ENCODE measurements at places on chromosomes 7 and 10. TPM values are rescaled to one million over a fixed set of nuclear protein-coding genes. Genes with fewer than 3 reads are reported as not detected.

DNA sequence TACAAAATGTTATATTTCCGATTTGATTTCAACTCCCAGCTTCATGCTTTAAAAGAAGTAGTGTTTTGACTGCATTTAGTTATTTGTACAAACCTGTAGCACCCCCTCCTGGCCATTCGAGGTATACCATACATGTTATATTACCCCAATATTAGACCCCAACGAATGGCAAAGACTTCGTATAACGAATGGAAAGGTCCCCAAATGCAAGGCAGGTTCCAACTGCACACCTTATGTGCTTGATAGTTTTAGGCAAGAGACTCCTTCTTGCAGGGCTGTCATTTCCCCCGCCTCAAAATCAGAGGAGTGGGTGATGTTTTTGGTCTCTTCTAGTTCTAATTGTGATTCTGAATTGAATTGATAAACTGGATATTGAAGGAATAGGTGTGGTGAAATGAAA is 101.1 kb upstream of the TARP start:
- no peaks in the 10 kb centered on the region for H3K27me3 ChIP-seq
- H3K4me3 ChIP-seq, result no peak overlapping the region
- no peak overlapping the region for H3K27ac ChIP-seq
- peak; percentile 64 for DNase-seq
- H3K36me3 ChIP-seq, result peaks cover 16% of the 10 kb centered on the region

GRCh38 chr7:21891291-21891690 is 54.4 kb downstream of the CDCA7L start:
- no peak overlapping the region for H3K4me3 ChIP-seq
- DNase-seq, result no peak
- no peak overlapping the region for H3K27ac ChIP-seq

Gene EPHB6
- total RNA-seq, result 28.6 TPM

DNA sequence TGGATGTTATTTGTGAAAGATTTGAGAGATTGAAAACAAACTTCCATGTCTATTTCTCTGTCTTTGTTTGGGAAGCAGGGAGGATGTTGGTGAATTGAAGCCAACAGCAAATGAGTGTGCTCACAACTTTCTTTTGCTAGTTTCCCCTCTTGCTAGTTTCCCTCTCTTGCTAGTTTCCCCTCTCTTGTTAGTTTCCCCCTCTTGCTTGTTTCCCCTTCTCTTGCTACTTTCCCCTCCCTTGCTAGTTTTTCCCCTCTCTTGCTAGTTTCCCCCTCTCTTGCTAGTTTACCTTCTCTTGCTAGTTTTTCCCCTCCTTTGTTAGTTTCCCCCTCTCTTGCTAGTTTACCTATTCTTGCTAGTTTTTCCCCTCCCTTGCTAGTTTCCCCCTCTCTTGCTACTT is 613.3 kb downstream of the LRMDA start:
- H3K4me3 ChIP-seq, result no peak overlapping the region
- no peak overlapping the region for H3K27ac ChIP-seq
- no peak for DNase-seq
- no peaks in the 10 kb centered on the region for H3K4me1 ChIP-seq

Gene FOXP2
- not detected for total RNA-seq

DNA sequence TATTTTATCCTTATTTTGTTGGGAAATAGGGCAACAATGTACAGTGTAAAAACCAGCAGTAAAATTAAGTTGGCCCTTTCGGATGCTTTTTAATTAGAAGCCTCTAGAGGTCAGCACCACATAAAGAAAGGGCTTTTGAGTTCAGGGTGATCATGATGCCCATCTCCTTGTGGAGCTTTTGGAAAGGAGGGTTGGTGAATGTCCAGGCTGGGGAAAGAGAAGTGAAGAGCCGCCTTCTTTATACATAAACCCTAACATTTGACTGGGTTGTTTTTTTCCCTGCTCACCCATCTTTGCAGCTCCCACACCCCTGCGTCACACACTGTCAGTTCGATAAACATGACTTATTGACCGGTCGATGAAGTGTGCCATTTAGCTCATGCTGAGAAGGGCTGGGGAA is 29.8 kb downstream of the MTURN start:
- H3K4me1 ChIP-seq, result peaks cover 48% of the 10 kb centered on the region
- no peaks in the 10 kb centered on the region for H3K36me3 ChIP-seq

GRCh38 chr7:88184848-88185304 is 35.0 kb downstream of the SRI start:
- H3K4me1 ChIP-seq, result no peaks in the 10 kb centered on the region
- H3K4me3 ChIP-seq, result no peak overlapping the region
- H3K27me3 ChIP-seq, result no peaks in the 10 kb centered on the region
- DNase-seq, result no peak
- H3K27ac ChIP-seq, result no peak overlapping the region

Gene FKBP6
- total RNA-seq, result not detected

- no peak for DNase-seq
- no peaks in the 10 kb centered on the region for H3K27me3 ChIP-seq
- no peaks in the 10 kb centered on the region for H3K4me1 ChIP-seq
- H3K4me3 ChIP-seq, result no peak overlapping the region
- H3K27ac ChIP-seq, result no peak overlapping the region
Observed at GRCh38 chr10:52701647-52702046, 70.9 kb downstream of the MBL2 start.

DNA sequence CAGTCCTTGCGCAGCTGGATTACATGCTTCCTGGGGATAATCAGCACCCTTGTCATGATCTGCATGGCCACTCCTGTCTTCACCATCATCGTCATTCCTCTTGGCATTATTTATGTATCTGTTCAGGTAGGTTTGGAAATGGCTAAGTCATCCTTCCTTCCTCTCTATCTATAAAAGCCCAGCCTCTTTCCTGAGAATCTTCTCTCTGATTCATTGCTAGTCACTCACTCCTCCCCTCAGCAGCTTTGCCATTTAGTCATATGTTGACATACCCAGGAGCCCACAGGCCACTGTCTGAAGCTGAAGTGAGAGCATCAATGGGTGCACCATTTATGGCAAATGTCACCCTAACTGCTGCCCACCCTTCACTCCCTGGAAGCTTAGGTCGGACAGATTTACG is 52.0 kb downstream of the ABCC2 start:
- no peak overlapping the region for H3K4me3 ChIP-seq
- peaks cover 2% of the 10 kb centered on the region for H3K27me3 ChIP-seq
- H3K27ac ChIP-seq, result no peak overlapping the region
- no peak for DNase-seq
- no peaks in the 10 kb centered on the region for H3K36me3 ChIP-seq

DNA sequence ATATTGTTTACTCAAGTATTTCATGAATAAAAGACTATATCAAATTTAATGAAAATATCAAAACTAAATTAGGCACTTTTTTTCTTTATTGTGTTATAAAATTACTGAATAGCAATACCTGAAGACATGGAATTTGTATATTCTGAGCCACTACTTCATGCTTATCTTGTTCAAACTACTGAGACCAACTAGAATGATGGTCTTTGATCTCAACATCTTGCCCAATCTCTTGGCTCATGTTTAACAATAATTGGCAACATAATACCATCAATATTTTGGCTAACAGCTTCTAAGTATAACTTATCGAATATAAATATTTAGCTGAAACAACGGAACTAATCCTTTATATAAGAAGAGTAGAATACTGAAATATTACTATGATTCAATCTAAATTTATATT is 56.5 kb upstream of the AGMO start:
- no peaks in the 10 kb centered on the region for H3K36me3 ChIP-seq
- no peak for DNase-seq
- H3K4me3 ChIP-seq, result no peak overlapping the region
- H3K4me1 ChIP-seq, result no peaks in the 10 kb centered on the region

Gene NPFFR1
- total RNA-seq, result not detected

GRCh38 chr10:60351191-60351853 is 38.4 kb downstream of the ANK3 start:
- no peaks in the 10 kb centered on the region for H3K4me1 ChIP-seq
- H3K27me3 ChIP-seq, result no peaks in the 10 kb centered on the region
- H3K4me3 ChIP-seq, result no peak overlapping the region
- no peak overlapping the region for H3K27ac ChIP-seq
- H3K36me3 ChIP-seq, result no peaks in the 10 kb centered on the region

DNA sequence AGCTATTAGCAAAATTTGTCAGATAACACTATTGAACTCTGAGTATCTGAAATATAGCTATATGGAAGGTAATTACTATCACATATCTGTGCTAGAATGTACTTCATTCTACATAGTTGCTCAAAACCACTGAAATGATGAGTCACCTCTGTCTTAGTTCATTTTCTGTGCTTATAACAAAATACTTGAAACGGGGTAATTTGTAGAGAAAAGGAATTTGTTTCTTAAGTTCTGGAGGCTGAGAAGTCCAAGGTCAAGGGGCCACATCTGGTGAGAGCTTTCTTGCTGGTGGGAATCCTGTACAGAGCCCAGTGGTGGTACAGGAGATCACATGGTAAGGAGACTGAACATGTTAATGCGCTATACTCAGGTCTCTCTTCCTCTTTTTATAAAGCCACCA is 41.9 kb upstream of the TNKS2 start:
- no peaks in the 10 kb centered on the region for H3K36me3 ChIP-seq
- H3K27me3 ChIP-seq, result peaks cover 37% of the 10 kb centered on the region
- no peak overlapping the region for H3K4me3 ChIP-seq
- no peak for DNase-seq
- H3K4me1 ChIP-seq, result peaks cover 2% of the 10 kb centered on the region

- H3K27ac ChIP-seq, result no peak overlapping the region
- no peak overlapping the region for H3K4me3 ChIP-seq
- peaks cover 5% of the 10 kb centered on the region for H3K27me3 ChIP-seq
- DNase-seq, result no peak
- no peaks in the 10 kb centered on the region for H3K4me1 ChIP-seq
Observed at GRCh38 chr10:10338339-10338738, 679.3 kb upstream of the CELF2 start.

DNA sequence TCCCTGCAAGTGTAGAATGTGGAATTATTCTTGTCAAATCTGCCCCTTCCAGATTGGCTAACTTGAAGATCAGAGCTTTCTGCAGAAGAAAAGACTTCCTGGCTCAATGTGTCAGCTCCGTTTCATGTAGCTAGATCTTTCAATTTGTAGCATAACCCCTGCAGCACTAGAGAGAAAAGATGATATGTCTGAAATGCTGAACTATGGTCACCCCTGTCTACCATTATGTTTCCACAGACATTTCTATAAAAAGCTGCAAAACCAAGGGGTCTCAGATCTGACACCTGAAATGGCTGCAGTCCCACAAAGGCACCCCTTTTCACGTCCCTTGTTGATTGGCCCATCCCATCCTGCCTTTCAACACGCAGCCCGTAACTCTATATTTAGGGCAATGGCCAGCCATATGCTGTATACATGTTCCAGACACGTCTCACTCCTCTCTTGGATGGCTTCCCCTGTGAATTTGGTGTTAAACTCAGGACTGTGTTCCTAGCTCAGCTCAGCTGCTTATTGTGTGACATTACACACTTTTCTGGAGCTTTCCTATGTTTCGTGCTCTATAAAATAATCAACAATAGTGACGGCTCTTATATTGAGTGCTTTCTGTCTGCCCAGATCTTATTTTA is 648.6 kb upstream of the CELF2 start:
- H3K27ac ChIP-seq, result no peak overlapping the region
- no peak for DNase-seq
- no peaks in the 10 kb centered on the region for H3K4me1 ChIP-seq
- H3K27me3 ChIP-seq, result no peaks in the 10 kb centered on the region

GRCh38 chr7:132941905-132942304 is 140.0 kb downstream of the CHCHD3 start:
- H3K27ac ChIP-seq, result no peak overlapping the region
- H3K36me3 ChIP-seq, result peaks cover 10% of the 10 kb centered on the region
- no peaks in the 10 kb centered on the region for H3K27me3 ChIP-seq
- no peak for DNase-seq

- no peaks in the 10 kb centered on the region for H3K36me3 ChIP-seq
- no peak overlapping the region for H3K27ac ChIP-seq
- peaks cover 3% of the 10 kb centered on the region for H3K27me3 ChIP-seq
- DNase-seq, result no peak
Observed at GRCh38 chr10:131994435-131994834, 12.7 kb upstream of the BNIP3 start.

GRCh38 chr10:126839094-126839761 is 66.0 kb upstream of the DOCK1 start:
- H3K27ac ChIP-seq, result no peak overlapping the region
- no peaks in the 10 kb centered on the region for H3K36me3 ChIP-seq
- no peaks in the 10 kb centered on the region for H3K4me1 ChIP-seq

- peaks cover 6% of the 10 kb centered on the region for H3K4me1 ChIP-seq
- no peak overlapping the region for H3K27ac ChIP-seq
- no peak for DNase-seq
- no peaks in the 10 kb centered on the region for H3K36me3 ChIP-seq
Observed at GRCh38 chr10:69634759-69635425, 4.8 kb downstream of the FAM241B start.

GRCh38 chr10:131748831-131749766 is 151.7 kb upstream of the PPP2R2D start:
- no peaks in the 10 kb centered on the region for H3K36me3 ChIP-seq
- H3K27ac ChIP-seq, result no peak overlapping the region
- no peaks in the 10 kb centered on the region for H3K27me3 ChIP-seq
- H3K4me1 ChIP-seq, result no peaks in the 10 kb centered on the region

Gene IRF5
- 6.7 TPM for total RNA-seq

DNA sequence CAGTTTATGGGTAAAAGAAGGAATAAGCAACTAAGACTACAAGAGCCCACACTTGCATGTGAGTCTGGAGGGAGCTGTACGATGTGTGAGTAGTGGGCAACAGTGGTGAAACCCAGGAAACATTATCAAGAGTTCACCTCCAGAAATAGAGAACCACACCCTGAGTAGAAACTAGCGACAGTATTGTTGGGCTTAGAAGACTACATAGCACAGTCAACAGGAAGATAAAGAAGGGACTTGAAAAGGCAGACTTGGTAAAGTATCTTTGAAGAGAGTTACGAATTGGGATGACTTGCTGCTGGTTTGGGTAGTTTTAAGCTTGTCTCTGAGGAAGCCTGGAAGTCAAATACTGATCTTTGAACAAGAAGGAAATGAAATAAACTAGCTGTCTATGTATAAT is 223.2 kb upstream of the GNAI1 start:
- peak overlapping the region; percentile 89 for H3K27ac ChIP-seq
- H3K4me3 ChIP-seq, result peak overlapping the region; percentile 28
- H3K27me3 ChIP-seq, result peaks cover 4% of the 10 kb centered on the region

DNA sequence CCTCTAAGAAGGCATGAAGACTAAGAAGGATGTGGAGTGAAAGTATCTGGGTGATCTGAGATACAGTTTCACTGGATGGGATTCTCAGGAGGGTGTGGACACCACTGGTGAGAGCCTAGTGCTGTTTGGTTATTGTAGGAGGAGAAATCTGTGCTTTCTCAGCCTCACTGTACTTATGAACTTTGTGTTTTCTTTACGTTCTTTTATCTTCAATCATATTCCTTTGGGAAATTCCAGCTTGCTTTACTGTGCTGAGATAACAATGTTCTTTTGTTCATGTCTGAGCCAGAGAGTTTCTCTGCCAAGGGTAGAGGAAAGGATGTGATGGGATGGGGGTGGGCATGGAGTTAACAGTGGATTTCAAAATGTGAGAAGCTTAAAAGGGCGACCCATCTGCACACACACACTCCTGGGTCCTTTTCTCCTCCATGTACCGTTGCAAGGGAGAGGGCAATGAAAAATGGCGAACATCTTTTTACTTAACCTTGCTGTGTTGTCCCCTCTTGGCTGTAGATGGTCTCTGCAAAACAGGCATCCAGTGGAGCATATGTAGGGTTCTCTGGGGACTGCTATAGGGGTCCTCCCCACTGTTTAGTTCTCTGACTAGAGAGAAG is 25.0 kb upstream of the TAX1BP1 start:
- no peak overlapping the region for H3K27ac ChIP-seq
- no peaks in the 10 kb centered on the region for H3K36me3 ChIP-seq
- no peaks in the 10 kb centered on the region for H3K4me1 ChIP-seq
- H3K27me3 ChIP-seq, result peaks cover 13% of the 10 kb centered on the region

All from activated CD4-positive, alpha-beta T cell treated with anti-CD3 and anti-CD28 coated beads, Interleukin-2, amount 10 ng/mL, durations not matched to agents 7 days and 5 days (primary cell).